GM23338 (cell line): ENCODE measurements at places on chromosomes 2 and 18. TPM values are rescaled to one million over a fixed set of nuclear protein-coding genes. Genes with fewer than 3 reads are reported as not detected.

DNA sequence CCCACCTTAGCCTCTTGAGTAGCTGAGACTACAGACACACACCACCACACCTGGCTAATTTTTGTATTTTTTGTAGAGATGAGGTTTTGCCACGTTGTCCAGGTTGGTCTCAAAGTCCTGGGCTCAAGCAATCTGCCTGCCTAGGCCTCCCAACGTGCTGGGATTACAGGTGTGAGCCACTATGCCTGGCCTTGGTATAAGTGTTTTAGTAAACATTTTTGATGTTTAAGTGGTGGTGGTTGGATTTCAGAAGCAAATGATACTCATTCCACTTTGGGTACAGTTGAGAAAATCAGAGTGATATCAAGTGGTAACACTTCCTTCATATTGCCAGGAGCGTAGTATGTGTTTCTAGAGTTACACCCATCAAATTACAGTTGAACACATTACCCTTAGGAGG lies 25.4 kb downstream of the ACADL start:
- H3K27ac ChIP-seq = no peak overlapping the region
- H3K4me3 ChIP-seq = no peak overlapping the region
- no peaks in the 10 kb centered on the region for H3K27me3 ChIP-seq
- no peaks in the 10 kb centered on the region for H3K36me3 ChIP-seq
- no peaks in the 10 kb centered on the region for H3K4me1 ChIP-seq

GRCh38 chr18:10318691-10318970 lies 135.8 kb upstream of the APCDD1 start:
- DNase-seq = peak; percentile 8
- no peaks in the 10 kb centered on the region for H3K27me3 ChIP-seq
- H3K27ac ChIP-seq = no peak overlapping the region
- no peak overlapping the region for H3K4me3 ChIP-seq

Gene CKAP2L
- 15.1 and 16.2 TPM in 2 replicates for total RNA-seq

DNA sequence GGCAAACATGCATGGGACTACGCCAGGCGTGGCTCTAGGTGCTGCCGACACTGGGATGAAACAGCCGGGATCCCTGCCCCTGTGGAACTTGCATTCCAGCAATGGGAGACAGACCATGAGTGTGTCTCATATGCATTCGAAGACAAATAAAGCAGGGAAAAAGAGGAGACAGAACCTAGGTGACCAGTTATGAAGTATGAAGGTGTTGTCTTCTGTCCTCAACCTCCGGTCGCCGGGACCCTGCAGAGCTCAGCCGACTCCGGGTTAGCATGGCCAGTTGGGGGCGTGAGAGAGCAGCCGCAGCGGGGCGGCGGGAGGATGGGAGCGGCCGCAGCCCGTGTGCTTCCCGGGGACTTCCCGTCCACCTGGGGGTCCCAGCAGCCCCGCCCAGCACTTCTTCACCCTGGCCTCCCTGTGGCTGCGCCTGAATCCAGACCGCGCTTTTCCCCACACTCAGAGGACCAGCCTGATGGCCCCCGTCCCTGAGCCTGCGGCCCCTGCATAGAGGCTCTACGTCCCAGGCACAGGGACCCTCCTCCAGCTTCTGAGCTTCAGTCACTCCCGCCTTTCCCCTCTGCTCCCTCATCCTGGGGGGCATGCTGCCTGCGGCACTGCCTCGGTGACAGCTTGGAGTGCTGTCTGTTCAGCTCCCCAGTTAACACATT lies 11.4 kb downstream of the ID2 start:
- no peaks in the 10 kb centered on the region for H3K4me1 ChIP-seq
- DNase-seq = peak; percentile 78
- no peaks in the 10 kb centered on the region for H3K27me3 ChIP-seq

DNA sequence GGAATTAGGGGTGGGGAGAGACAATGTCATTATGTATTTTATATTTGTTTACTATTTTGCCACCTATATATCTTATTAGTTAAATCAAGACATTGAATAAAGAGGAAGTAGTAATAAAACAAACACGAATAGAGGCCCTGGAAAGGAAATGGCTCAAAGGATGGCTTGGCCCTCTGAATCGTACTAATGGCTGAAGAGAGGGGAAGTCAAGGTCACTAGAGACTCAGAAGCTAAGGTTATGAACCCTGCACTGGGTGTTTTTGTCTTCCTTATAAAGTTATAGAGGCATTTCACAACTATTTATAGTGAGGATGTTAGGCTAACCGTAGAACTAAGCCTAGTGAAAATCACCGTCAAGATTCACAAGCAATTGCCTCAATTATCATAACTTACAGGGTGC lies 685.9 kb downstream of the ARHGAP15 start:
- no peak for DNase-seq
- no peak overlapping the region for H3K27ac ChIP-seq
- H3K36me3 ChIP-seq = no peaks in the 10 kb centered on the region

- DNase-seq = no peak
- H3K27ac ChIP-seq = no peak overlapping the region
- H3K27me3 ChIP-seq = no peaks in the 10 kb centered on the region
- H3K4me1 ChIP-seq = 0 out of 2 replicates have a peak, but pooled peaks cover 5% of the 10 kb centered on the region
- no peak overlapping the region for H3K4me3 ChIP-seq
- H3K36me3 ChIP-seq = no peaks in the 10 kb centered on the region
Measured at GRCh38 chr18:23450022-23450421, 3.1 kb upstream of the RIOK3 start.

DNA sequence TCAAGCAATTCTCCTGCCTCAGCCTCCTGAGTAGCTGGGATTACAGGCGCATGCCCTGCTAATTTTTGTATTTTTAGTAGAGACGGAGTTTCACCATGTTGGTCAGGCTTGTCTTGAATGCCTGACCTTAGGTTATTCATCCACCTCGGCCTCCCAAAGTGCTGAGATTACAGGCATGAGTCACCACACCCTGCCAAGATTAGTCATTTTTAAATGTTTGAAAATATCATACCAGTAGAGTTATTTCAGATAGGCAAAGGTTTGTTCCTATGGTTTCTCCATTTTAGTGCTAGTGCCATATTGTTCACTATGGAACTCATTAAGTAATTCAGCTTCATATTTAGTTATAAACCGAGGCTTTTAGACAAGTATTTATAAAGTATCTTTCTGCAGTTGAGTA lies 52.3 kb downstream of the HIBCH start:
- no peaks in the 10 kb centered on the region for H3K4me1 ChIP-seq
- DNase-seq = no peak
- H3K4me3 ChIP-seq = no peak overlapping the region
- no peak overlapping the region for H3K27ac ChIP-seq

DNA sequence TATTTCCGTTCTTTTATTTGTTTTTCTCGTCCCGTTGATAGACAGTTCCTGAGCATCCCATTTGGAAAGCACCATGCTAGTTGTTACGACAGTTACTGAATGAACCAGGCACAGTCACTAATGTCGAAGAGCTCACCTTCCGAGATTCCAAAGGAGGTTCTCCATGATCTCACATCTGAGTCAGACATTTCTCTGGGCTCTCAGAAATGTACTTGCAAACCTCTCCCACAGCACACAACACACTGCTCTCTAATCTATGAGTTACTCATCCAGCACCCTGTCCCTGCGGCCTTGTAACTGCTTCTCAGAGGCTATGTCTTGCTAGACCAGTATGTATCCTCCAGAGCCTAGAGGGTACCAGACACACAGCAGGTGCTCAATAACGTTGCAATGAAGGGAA lies 174.7 kb downstream of the DNER start:
- no peaks in the 10 kb centered on the region for H3K27me3 ChIP-seq
- no peaks in the 10 kb centered on the region for H3K36me3 ChIP-seq
- H3K4me1 ChIP-seq = no peaks in the 10 kb centered on the region
- no peak overlapping the region for H3K27ac ChIP-seq

- peaks cover 11% of the 10 kb centered on the region; the same call in 1 of the 2 replicates for H3K36me3 ChIP-seq
- DNase-seq = no peak
- no peaks in the 10 kb centered on the region for H3K27me3 ChIP-seq
- H3K4me3 ChIP-seq = no peak overlapping the region
- H3K4me1 ChIP-seq = no peaks in the 10 kb centered on the region
- no peak overlapping the region for H3K27ac ChIP-seq
Measured at GRCh38 chr2:134231301-134231964, 22.4 kb upstream of the MGAT5 start.

DNA sequence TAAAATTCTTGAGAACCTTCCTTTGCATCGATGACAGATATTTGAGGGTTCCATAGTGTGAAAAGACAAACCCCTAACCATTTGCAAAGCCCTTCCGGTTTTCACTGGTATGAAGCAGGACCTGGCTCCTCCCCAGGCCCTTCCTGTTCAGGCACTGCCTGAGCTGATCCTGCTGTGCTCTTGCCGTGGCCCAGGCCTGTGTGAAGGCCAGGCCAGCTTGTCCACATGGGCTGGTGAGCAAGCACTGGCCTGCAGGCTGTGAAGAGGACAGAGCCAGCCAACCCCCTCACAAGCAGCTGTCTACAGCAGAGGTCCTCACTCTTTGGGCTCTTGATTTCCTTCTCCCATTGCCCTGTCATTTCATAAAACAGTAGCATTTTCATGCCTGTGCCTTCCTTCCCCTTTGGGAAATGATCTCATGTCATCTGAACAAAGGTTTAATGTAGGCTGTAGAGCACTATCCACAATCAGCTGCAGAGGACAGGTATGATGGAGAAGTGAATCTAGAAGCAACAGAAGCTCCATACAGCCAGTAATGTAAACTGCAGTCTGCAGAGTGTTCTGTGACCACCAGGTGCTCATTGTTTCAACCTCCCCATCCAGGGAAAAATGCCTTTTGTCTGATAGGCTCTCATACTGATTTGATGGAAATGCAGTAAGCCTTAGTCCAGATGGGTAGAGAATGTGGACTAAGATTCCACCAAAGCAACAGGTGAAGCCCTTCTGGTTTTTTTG lies 19.8 kb downstream of the MPHOSPH10 start:
- no peak overlapping the region for H3K4me3 ChIP-seq
- no peaks in the 10 kb centered on the region for H3K4me1 ChIP-seq
- peaks cover 43% of the 10 kb centered on the region for H3K36me3 ChIP-seq

Gene COL4A3
- 1.2 and 3.5 TPM in 2 replicates for total RNA-seq

- no peaks in the 10 kb centered on the region for H3K36me3 ChIP-seq
- no peak for DNase-seq
- H3K27ac ChIP-seq = no peak overlapping the region
- no peaks in the 10 kb centered on the region for H3K4me1 ChIP-seq
Measured at GRCh38 chr2:239804161-239805042, 220.7 kb downstream of the NDUFA10 start.

- DNase-seq = peak; percentile 78
- H3K4me3 ChIP-seq = no peak overlapping the region
- no peak overlapping the region for H3K27ac ChIP-seq
- peaks cover 9% of the 10 kb centered on the region; the same call in 1 of the 2 replicates for H3K4me1 ChIP-seq
Measured at GRCh38 chr2:16773080-16773713, 107.6 kb upstream of the CYRIA start.

DNA sequence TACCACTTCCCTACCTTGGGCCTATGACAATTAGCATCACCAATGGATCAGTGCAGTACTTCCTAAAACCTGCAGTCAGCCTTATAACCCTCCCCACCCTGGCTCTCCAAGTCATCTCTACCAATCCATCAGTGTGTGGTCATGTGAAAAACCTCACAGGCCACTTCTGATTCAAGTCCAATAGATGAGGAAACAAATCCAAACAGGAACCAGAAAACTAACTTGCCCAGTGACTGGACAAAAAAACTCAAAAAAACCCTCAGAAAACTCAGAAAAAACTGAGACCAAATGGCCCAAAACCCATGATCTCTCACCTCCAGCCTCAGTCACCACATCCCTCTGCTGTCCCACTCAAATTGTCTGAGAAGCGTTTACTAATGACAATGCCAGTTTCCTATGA lies 43.3 kb downstream of the TGFA start:
- no peak overlapping the region for H3K4me3 ChIP-seq
- no peaks in the 10 kb centered on the region for H3K27me3 ChIP-seq

GRCh38 chr2:237859533-237860272 lies at the start of gene RAMP1:
TSS of gene RAMP1 (plus strand) at chr2:237859623. CDS start at chr2:237859676, 53 bp downstream.
- 0 out of 2 replicates have a peak, but pooled peaks cover 4% of the 10 kb centered on the region for H3K4me1 ChIP-seq
- H3K36me3 ChIP-seq = no peaks in the 10 kb centered on the region
- H3K27ac ChIP-seq = no peak within 1 kb of the TSS
- DNase-seq = peak; percentile 60
- H3K27me3 ChIP-seq = peaks cover 33% of the 10 kb centered on the region

Gene MRPL44
- 55.8 and 68.2 TPM in 2 replicates for total RNA-seq

Gene DSC3
- total RNA-seq = 2.1 and 3.7 TPM in 2 replicates

DNA sequence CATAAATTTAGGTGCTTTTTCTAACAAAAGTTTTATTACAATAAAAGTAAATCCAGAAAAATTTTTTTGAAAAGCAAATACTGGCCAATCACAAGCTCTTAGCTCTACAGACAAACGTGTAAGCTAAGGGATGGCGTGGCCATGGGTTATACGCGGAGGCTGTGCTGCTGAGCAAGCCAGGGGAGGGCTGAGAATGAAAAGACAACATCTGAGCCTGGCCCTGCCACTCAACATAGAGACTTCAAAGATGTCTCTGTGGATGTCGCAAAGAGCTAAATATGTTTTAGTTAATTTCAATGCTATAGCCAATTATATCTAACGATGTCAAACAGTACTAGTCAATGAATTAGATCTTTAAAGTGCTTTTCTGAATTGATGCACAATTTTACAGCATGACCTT lies 33.3 kb upstream of the NT5DC4 start:
- H3K27ac ChIP-seq = no peak overlapping the region
- H3K27me3 ChIP-seq = no peaks in the 10 kb centered on the region
- H3K36me3 ChIP-seq = no peaks in the 10 kb centered on the region
- H3K4me3 ChIP-seq = no peak overlapping the region
- no peaks in the 10 kb centered on the region for H3K4me1 ChIP-seq

- DNase-seq = peak; percentile 85
- no peaks in the 10 kb centered on the region for H3K36me3 ChIP-seq
- H3K27ac ChIP-seq = 0 out of 2 replicates have a peak overlapping the region, but pooled peaks have one; percentile 70
- H3K4me3 ChIP-seq = peak overlapping the region; percentile 9
Measured at GRCh38 chr2:70118798-70119454, 31.6 kb downstream of the PCBP1 start.
